ENCODE measurements at places on chromosomes 16 and 17.

DNA sequence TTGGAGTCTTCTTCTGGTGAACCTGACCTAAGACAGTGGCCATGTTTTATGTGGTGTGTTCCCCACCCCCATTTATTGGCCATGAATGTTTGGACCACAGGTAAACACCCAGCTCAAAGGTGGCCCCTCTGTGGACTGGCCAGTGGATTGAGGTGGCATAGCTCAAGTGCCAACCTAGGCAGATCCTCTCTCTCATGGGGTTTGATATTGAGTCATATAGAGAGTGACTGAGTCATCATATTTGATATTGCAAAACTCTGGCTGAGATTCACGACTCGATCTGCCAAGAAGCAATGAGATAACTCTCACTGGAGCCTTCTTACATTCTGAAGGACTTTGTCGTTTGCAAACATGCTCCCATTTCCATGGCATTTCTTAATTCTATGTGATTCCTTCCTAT lies 10.5 kb upstream of the TEKT3 start:
- DNase-seq: no peak

DNA sequence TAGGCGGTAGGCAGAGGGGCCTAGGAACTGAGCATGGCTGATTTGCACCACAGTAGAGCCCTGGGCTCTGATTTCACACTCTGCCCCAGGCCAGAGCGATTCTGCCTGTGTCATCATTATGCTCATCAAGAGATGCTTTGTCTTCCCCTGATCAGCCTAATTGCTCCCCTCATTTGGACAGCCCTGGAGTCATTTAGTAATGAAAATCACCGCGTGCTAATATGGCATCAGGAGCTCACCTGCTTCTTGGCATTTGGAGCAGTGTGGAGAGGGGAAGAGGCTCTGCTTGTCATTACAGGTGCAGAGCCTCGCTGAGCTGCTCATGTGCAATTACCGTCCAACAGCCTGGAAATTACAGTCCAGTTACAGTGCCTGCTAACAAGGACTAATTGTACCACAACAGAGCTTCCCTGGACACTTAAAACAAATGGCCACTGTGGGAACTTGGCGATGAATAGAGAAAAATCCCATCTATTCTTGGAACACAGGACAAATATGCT lies 157.1 kb upstream of the WSCD1 start:
- DNase-seq: no peak

- DNase-seq: no peak
These were observed 88.5 kb upstream of the IRX3 start for GRCh38 chr16:54375071-54375470.

GRCh38 chr16:72066747-72067146 lies 3.7 kb downstream of the HPR start:
- DNase-seq: no peak

DNA sequence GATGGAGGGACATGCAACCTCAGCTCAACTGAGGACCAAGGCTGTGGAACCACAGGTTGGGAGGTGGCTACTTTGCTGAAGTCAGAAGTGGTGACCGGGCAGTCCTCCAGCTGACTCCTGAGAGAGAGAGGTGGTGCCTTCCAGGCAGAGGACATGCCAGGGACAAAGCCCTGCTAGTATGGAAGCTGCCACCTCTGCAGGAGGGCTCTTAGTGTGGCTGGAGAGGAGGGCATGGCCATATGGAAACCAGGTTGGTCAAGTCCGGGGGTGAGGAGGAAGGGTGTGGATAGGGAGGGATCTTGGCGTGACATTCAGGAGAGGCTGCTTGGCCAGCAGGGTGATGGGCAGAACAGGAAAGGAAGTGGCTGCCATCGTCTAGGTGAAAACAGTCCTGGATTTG lies 5.7 kb downstream of the C16orf86 start:
- no peak for DNase-seq

- DNase-seq: no peak
These were observed 1192.0 kb upstream of the CDH8 start for GRCh38 chr16:63228259-63228658.

GRCh38 chr16:10943064-10943353 lies 741 bp upstream of the DEXI start:
- DNase-seq: no peak

- DNase-seq: no peak
These were observed 55.8 kb upstream of the B4GALNT2 start for GRCh38 chr17:49076573-49077384.

DNA sequence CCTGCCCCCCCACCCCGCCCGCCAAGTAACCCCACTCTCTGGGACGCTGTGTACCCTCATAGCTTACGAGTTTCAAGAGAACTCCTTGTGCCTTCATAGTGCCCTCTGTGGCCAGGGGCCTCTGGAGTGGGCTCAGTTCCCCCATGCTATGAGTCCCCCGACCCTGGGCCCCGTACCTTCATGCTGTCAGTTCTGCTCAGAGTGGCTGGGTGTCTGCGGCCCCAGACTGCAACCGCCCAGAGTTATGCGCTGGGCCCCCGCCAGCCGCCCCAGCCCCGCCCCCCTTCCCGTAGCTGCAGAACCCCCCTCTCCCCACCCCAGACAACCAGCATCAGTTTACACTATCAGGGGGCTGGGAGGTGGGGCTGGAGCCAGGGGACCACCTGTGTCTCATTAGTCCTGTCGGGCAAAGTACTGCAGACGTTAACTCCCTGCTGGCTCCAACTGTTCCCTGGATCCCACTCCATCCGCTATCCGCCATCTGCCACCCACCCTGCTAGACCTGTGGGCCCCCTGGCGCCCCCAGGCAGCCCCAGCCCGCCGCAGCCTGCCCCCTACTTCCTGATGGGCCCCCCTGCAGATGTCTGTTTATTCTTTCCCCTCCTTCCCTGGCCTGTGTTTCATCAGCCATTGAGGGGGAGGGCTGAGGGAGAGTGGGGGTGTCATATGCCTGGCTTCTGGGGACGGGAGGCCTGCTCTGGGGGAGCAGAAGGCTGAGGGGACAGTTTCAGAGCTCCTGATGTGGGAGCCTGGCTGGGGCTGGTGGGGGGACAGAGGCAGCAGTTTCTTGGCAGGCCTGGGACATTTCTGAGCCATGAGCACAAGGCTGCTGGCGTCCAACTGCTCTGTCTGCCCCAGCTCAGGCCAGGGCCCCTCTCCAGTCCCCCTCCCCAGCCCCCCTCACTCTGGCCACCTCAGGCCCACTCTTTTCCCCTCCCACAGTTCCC lies at the start of gene MFAP4:
Gene MFAP4, minus strand, starts transcription at position 217 of the 947 bp plus-strand sequence. Its CDS starts 35 bp downstream, at position 182.
- no peak for DNase-seq

- no peak for DNase-seq
These were observed 21.3 kb downstream of the MBTPS1 start for GRCh38 chr16:84095466-84095865.

GRCh38 chr17:65160516-65160915 lies 23.3 kb downstream of the RGS9 start:
- DNase-seq: no peak

DNA sequence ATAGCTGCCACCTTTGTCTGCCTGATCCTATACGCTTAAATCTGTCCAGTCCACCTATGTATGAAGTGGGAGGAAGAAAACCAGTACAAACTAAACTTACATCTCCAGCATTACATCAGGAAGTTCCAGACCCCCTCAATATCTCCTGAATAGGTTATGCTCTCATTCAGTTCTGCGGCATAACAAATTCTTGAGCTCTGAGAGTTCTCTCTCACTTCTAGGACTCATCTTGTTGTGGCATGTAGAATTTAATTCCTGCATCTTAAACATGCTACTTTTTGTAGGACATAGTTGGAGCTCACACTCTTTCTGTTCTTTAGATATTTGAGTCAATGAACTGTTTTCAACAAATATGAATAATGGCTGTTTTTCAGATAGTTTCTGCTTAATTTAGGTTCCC lies 662.5 kb downstream of the CDH11 start:
- DNase-seq: no peak

DNA sequence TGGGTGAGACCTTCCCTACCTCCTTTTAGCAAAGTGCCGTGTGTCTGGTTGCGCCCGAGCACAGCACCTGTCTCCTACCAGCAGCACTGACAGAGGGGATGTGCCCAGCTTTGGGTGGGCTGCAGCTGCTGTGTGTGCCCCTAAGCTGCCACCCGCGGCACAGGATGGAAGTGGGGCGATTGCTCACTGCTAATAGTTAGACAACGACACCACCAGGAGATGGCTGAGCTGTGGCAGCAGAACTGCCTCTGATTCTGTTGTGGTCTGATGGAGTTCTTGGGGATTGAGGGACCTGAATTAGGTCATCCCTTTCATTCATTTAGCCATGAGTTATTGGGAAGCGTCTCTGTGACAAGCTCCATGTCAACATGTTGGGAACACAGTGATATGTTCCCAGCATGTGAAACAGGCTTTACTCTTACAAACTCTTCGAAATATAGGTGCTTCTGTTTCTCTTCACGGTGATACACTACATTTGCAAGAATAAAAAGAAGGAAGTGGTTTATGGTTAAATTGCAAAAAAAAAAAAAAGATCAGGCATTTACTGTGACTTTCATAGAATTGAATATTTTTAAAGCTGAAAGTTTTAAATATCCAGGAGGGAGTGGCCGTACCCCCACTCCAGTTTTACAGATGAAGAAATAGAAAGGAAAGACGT lies 184.4 kb downstream of the MAF start:
- peak; percentile 6 for DNase-seq

GRCh38 chr16:58768145-58768544 lies 34.0 kb upstream of the GOT2 start:
- DNase-seq: no peak

DNA sequence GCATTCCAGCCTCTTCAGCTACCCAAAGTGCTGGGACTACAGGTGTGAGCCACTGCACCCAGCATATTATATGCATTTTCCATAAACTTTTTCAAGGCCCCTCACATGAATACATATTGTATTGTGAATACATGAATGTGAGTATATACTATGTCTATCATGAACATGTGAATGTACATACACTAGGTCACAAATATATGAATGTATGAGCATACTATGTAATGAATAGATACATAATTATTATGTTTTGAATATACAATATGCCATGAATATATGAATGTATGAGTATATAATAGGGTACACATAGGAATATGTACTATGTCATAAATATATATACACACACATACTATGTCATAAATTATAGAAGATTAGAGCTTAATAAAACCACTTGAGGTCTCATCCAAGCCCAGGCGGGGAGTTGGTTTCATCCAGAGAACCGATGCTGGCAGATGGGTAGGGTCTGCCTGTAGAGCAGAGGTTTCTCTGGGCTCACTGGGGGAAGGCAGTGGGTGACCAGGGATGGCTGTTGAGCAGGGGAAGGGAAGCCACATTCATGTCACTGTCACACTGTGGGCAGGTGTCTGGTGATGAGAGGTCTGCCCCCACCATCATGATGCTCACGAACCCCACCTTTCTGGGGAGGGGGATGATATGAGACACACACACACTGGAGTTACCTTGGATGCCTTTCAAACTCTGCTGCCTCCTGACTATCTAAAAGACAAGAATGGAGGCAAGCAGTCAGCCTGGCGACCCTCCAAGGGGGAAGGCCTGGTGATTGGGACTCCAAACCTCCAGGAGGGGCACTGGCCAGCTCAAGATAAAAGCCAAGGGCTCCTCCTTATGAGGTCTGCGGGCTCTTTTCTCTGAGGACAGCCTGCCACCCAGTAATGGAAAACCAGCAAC lies 7.3 kb downstream of the C16orf95 start:
- DNase-seq: no peak

DNA sequence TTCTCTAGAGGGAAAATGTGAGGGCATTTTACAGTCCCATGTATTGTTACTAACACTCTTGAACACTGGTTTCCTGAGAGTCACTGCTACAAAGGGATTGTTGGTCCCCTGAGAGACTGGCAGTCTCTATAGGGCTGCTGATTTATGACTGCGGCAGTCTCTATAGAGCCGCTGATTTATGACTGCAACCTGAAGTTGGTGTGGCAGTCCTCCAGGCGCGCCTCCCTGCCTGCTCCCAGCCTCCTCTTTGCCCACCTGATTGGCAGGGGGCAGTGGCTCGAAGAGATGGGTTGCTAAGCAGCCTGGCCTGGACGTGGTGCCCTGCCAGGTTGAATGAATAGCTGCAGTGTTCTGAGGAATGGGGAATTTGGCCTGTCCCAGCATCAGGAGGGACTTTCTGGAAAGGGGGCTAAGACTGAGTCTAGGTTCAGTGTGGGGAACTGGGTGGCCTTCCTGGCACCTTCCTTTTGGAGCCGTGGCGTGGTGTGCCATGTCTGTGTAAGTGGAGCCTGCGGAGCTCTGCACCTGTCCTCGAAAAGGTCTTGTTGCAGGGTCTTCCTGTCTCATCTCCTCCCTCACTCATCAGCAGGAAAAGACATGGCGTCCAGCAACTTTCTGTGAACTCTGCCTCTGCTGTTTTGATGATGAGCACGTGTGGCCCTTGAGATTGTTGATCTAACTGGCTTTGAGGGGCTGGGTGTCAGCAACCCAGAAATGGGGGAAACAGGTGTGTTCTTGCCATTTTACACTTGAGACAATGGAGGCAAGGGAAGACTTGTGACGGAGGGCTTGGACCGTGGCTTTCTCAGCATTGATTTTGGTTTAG lies 24.9 kb downstream of the SAP30BP start:
- no peak for DNase-seq

GRCh38 chr17:62134397-62134796 lies 69.3 kb upstream of the MED13 start:
- no peak for DNase-seq

DNA sequence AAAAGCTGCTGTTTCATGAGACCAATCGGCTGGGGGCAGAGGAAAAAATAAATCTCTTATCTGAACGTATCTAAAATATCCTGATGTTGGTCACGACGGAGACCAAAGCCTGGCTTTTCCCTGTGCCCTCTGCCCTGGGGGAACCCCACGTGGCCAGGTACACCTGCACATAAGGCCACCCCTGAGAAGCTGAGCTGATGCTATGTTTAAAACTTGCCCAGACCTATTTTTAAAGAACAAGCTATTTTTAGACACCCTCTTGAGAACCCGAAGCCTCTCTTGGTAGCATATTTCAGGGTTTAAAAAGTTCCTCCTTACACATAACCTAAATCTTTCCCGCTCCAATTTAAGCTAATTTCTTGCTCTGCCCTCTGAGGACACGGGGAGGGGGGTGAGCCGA lies 210.4 kb downstream of the GSG1L start:
- DNase-seq: no peak

DNA sequence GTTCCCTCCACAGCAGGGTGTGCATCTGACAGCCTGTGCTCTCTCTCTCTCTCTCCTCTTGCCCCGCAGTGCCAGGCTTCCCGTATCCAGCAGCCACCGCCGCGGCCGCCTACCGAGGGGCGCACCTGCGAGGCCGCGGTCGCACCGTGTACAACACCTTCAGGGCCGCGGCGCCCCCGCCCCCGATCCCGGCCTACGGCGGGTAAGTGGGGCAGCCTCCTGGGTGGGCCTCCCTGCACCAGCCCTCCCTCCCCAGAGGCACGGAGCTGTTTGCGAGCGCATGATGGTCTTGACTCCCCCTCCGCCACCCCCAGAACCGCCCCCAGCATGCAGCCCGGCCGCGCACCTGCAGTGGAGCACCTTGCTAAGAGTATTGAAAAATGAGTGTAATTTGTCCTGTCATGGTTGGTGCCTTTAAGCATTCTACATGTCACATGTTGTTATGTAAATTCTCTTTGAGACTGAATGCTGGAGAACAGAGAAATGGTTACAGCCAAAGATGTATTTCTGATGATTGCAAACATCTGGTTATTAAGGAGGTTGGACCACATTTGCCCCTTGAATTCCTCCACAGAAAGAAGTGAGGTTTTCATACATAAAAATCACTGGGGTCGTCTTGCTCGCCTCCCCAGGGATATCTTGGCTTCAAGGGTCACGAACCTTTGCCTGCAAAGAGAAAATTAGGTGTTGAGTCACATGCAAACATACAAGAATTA lies 321.3 kb downstream of the RBFOX1 start:
- DNase-seq: no peak
